Fibroblast of mammary gland (primary cell): ENCODE measurements at places on chromosomes 2 and 18.
A peak's percentile ranks its signal among the peaks of the same experiment; 100 is the strongest.

GRCh38 chr2:74454654-74455511 is at the start of gene INO80B:
TSS of gene INO80B (plus strand) at chr2:74455087. CDS start at chr2:74455117, 30 bp downstream.
- DNase-seq, result peak; percentile 99

GRCh38 chr2:62654423-62654791 is 51.1 kb upstream of the EHBP1 start:
- no peak for DNase-seq

DNA sequence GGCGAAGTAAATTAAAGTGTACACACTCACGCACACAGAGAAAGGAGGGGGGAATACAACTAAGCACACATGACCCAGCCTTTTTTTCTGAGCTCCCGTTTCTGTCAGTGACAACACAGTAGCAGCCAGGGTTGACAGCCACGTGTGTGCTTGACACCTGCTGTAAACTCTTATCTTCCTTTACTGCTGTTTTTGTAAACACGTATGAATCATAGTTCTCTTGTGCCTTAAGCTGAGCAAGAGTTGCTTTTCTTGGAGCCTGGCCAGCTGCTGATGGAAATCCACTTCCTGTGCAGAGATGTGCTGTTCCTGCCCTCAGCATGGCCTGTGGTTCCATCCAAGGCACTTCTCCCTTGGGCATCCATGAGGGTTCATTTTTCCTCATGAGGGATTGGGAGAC is 561.9 kb downstream of the GALR1 start:
- peak; percentile 1 for DNase-seq

DNA sequence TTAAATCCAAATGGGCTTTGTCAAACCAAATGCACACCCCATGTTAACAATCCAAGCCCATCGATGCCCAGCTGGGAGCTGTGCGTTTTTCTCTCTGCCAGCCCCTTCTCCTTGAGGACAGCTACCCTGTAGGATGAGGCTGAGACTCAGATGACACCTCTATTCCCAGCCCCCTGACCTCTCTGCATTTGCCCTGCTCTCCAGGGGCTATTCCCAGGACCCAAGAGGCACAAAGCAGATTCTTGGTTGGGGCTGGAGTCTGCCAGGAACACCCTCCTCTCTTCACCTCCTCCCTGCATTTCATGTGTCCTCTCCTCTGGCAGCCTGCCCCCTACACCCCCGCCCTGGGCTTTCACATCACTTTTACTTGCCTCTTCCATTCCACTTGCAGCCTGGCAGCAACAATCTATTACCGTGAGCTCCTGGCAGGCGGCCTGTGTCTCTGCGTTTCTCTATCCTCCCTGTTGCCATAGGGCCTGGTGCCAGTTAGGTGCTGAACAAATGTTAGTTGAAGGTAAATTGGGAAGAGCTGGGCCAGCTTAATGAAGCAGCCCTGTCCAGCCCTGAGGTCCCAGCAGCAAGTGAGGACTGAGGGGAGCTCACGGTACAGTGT is 51.8 kb downstream of the ADD2 start:
- no peak for DNase-seq

DNA sequence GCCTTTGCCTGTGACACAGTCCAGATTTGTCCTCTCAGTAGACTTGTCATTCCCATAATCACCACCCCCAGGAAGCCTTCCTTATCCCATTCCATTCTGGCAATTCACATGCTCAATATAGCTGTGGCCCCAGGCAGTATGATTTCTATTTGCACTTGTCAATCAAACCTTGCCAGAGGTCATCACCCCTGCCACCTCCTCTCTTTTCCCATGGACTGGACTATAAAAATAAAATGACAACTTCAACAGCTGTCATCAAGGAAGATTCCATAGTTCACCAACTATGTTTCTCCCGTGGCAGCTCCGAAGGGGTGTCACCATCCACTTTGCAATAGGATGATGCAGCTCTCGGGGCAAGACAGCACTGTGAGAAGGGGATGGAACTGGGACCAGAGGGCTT is 255.7 kb downstream of the CELF4 start:
- DNase-seq, result no peak
